ENCODE measurements at places on chromosomes 5 and 9. TPM values are rescaled to one million over a fixed set of nuclear protein-coding genes. Genes with fewer than 3 reads are reported as not detected.

DNA sequence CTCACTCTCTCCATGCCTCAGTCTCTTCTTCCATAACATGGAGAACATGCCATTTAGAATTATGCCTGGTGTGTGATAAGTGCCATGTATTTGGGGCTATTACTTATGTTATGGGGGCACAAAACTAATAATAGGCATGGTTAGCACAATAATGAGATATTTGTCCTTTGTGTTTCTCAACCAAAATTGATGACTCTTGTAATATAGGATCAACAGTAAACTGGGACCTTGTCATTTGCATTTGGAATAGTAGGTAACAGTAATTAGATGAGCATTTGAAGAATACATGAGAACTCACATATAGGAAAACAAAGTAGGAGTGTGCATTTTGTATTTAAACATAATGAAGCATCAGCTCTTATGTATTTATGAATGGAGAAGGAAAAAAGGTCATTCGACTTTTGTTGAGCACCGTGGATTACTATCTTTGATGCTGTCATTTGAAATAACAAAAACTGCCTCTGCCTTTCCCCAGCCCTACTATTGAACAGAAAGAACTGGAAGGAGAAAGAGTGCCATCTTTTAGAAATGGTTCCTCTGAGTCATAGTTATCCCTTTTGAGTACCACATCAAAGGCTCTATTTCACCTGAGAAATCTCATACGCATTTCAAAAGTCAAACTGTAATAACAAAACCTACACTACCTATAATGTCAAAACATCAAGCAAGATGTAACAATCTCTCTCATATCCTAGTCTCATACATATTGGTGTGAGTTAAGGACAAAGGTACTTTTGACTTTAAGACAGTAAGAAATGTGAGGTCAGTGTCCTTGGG is 655.2 kb downstream of the PDE4D start:
- H3K4me3 ChIP-seq = no peak overlapping the region
- no peaks in the 10 kb centered on the region for H3K4me1 ChIP-seq
- no peak overlapping the region for H3K27ac ChIP-seq

CDX1 gene
- polyA plus RNA-seq = not detected

DNA sequence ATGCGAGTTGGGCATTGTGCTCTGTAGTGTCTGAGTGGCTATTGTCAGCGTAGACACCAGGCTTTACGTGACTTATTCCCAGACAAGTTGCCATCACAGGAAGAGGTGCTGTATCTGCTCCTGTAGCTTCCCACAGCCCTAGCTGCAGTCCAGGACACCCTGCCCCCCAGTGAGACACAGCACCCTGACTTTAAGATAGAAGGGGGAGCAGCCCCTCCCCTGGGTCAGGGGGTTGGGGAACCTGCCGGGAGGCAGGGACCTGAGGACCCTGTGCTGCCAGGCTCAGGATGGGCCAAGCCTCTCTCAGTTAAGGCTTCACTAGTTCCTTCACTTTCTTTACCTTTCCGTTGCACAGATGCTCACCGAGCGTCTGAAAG is 75.4 kb downstream of the NEK6 start:
- H3K36me3 ChIP-seq = peaks cover 20% of the 10 kb centered on the region
- no peak overlapping the region for H3K27ac ChIP-seq
- no peak overlapping the region for H3K4me3 ChIP-seq
- no peak for DNase-seq

CDC20B gene
- polyA plus RNA-seq = 0.03 TPM

DNA sequence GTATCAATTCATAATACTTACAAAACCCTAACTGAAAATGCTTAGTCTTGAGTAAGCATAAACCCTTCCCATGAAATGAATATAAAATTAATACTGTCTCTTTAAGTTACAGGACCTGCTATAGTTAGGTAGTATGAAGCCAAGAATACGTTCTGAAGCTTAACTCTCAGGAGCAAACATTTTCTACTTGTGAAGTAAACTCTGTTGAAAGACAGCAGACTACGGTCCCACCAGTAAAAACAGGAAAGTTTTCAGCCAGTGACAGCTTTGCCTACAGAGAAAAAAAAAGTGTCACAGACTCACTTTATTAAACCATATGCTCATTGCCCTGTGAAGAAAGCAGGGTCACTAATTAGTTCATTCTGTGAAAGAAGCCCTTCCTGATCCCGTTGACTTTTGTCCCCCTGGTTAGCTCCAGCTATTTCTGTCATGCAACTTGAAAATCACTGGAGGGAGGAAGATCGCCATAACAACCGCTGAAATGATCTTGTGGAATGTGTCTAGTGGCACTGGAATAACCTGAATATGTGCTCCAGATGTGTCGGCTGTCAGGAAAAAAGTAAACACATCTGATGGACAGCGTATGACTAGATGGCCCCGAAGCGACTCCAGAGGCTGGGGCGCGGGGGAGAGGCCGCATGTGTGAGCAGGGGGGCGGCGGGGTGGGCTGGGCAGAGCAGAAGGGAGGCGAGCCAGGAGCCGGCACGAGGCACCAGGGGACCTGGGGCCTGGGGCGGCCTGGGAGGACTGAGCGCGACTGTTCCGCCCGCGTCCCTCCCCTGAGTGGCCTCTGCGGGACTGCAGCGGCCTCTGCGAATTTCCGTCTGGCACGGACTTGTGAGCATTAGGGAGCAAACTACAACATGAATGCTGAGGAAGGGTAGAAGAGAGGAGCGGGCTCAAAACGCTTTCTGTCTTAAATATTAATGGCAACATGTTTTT is 41.9 kb downstream of the BNC2 start:
- DNase-seq = no peak
- H3K4me3 ChIP-seq = peak overlapping the region; percentile 27
- no peak overlapping the region for H3K27ac ChIP-seq

GRCh38 chr9:745761-746380 is 95.6 kb upstream of the DMRT1 start:
- no peak overlapping the region for H3K27ac ChIP-seq
- peaks cover 41% of the 10 kb centered on the region for H3K4me1 ChIP-seq
- H3K4me3 ChIP-seq = no peak overlapping the region
- peaks cover 37% of the 10 kb centered on the region for H3K36me3 ChIP-seq
- DNase-seq = no peak

SLC25A2 gene
- polyA plus RNA-seq = not detected

DNA sequence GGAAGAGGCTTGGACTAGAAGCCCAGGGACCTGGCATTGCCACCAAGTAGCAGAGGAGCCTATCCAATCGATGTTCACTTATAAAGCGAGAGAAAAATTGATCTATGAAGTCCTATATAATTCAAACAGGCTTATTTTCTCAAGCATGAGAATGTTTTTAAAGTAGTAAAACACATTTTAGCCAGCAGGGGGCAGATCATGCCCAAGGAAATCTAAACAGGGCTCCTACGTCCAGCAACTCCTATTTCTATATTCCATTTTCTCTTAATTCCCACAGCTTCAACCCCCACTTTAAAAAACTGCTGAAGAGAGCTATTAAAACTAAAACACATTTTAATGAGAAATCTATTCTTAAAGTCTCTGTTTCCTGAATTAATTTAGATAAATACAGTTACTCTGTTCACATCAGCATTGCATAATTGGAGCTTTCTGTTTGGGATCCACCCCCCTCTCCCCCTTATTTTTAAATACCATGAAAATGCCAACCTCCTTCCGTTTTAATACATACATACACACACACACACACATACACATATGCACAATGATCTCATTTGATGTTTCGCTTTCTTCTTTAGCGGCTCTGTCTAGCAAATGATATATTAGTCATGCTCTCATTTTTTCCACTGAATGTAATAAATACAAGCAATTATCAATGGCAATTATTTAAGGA is 144.9 kb downstream of the MYO10 start:
- H3K4me3 ChIP-seq = no peak overlapping the region
- H3K36me3 ChIP-seq = peaks cover 6% of the 10 kb centered on the region
- H3K27me3 ChIP-seq = no peaks in the 10 kb centered on the region

CREBRF gene
- 1.8 TPM for polyA plus RNA-seq

SLC38A9 gene
- 39.9 TPM for polyA plus RNA-seq

NEUROG1 gene
- not detected for polyA plus RNA-seq

DNA sequence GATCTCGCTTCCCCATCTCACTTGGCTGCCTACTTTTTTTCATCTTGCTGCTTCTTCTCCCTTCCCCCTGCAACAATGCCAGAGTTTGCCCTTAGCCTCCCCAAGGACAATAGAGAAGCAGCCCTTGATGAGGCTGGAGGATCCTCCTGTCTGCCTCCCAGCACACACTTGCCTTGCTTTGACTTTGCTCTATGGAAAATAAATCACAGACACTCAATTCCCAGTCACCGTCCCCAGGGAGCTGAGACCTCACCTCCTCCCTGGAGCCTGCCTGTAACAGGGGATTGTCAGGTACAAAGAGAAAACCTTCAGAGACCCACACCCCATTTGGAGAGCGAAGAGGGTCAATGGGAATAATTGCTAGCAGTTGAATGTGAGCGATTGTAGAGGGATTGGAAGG is 242.1 kb upstream of the ZNF462 start:
- H3K27ac ChIP-seq = no peak overlapping the region
- H3K27me3 ChIP-seq = no peaks in the 10 kb centered on the region
- no peak for DNase-seq
- H3K36me3 ChIP-seq = no peaks in the 10 kb centered on the region

DNA sequence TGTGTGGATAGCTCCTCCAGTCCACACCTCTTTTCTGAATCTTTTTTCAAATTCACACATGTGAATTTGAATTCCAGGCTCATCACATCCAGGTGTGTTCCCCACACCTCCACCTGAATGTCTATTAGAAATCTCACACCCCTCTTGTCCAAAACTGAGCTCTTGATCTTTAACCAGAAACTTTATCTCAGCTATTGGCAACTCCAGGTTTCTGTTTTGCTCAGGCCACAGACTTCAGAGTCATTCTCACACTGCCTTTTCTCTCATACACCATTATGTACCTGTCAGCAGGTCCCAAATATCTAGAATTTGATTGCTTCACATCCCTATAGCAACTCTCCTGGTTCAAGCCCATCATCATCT is 11.6 kb downstream of the NIPSNAP3B start:
- no peak overlapping the region for H3K4me3 ChIP-seq
- no peaks in the 10 kb centered on the region for H3K27me3 ChIP-seq
- no peak overlapping the region for H3K27ac ChIP-seq
- no peak for DNase-seq
- peaks cover 7% of the 10 kb centered on the region for H3K4me1 ChIP-seq

DNA sequence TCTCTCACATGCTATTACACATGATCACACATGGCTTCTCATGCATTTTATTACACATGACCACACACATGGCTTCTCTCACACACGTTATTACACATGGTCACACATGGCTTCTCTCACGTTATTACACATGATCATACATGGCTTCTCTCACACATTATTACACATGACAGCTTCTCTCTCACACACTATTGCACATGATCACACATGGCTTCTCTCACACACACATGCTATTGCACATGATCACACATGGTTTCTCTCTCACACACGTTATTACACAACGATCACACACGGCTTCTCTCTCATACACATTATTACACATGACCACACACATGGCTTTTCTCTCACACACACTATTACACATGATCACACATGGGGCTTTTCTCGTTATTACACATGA is 954 bp upstream of the SLC45A2 start:
- peaks cover 6% of the 10 kb centered on the region for H3K36me3 ChIP-seq
- DNase-seq = no peak
- H3K27ac ChIP-seq = no peak overlapping the region
- H3K4me1 ChIP-seq = no peaks in the 10 kb centered on the region
- no peaks in the 10 kb centered on the region for H3K27me3 ChIP-seq

GRCh38 chr9:14212697-14213420 is 101.1 kb downstream of the NFIB start:
- DNase-seq = no peak
- H3K4me3 ChIP-seq = no peak overlapping the region
- no peaks in the 10 kb centered on the region for H3K27me3 ChIP-seq
- H3K27ac ChIP-seq = peak overlapping the region; percentile 41

DNA sequence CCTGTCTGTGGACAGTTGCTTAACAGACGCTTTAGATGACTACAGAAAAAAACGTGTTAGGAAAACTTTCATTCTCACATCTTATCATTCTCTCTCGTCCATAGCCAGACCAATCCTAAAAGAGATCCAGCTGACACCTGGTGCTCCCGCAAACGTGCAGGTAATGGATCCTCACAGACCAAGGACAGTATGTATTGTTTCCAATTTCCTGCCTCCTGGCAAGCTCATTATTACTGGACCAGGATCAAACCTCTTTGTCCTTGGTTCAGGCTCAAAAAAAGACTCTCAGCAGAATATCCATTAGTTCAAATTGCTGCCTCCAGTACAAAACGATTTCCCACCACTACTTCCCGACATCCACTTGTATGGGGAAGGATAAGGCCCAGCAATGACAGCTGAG is 62.4 kb downstream of the SERINC5 start:
- DNase-seq = no peak
- no peaks in the 10 kb centered on the region for H3K27me3 ChIP-seq
- H3K4me3 ChIP-seq = no peak overlapping the region
- peaks cover 4% of the 10 kb centered on the region for H3K36me3 ChIP-seq
- no peaks in the 10 kb centered on the region for H3K4me1 ChIP-seq

DNA sequence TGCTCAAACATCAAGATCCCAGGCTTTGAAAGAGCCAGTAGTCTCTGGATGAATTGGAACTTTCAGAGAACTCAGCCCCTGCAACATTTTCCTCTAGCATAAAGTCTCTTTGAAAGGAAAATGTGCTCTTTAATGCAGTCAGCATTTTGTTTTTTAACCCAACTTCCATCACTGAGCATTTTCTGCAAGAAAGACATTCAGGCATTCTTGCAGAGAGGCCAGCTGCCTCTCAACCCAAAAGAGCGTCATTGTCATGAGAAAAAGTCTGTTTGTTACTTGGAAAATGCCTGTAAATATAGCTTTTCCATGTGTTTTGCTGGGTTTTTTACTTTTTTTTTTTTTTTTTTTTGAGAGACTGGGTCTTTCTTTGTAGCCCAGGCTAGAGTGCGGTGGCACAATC is 225.0 kb downstream of the ADAMTSL1 start:
- H3K4me1 ChIP-seq = no peaks in the 10 kb centered on the region
- no peaks in the 10 kb centered on the region for H3K36me3 ChIP-seq
- no peaks in the 10 kb centered on the region for H3K27me3 ChIP-seq

GRCh38 chr9:136216541-136217244 is 11.8 kb upstream of the LHX3 start:
- no peak overlapping the region for H3K27ac ChIP-seq
- no peaks in the 10 kb centered on the region for H3K27me3 ChIP-seq
- H3K4me1 ChIP-seq = peaks cover 24% of the 10 kb centered on the region
- H3K36me3 ChIP-seq = peaks cover 16% of the 10 kb centered on the region
- H3K4me3 ChIP-seq = no peak overlapping the region

ARID3C gene
- 0.05 TPM for polyA plus RNA-seq

GRCh38 chr5:141564216-141564692 is 54.5 kb downstream of the DIAPH1 start:
- H3K27me3 ChIP-seq = no peaks in the 10 kb centered on the region
- peaks cover 19% of the 10 kb centered on the region for H3K4me1 ChIP-seq
- no peak overlapping the region for H3K4me3 ChIP-seq
